ENCODE measurements at places on chromosomes 5 and 9.

- DNase-seq: peak; percentile 29
Measured at GRCh38 chr5:132411304-132412013, 41.9 kb downstream of the SLC22A5 start.

GRCh38 chr5:94793816-94794198 is 175.3 kb downstream of the SLF1 start:
- DNase-seq: no peak

- DNase-seq: no peak
Measured at GRCh38 chr5:22699319-22699718, 153.8 kb downstream of the CDH12 start.

DNA sequence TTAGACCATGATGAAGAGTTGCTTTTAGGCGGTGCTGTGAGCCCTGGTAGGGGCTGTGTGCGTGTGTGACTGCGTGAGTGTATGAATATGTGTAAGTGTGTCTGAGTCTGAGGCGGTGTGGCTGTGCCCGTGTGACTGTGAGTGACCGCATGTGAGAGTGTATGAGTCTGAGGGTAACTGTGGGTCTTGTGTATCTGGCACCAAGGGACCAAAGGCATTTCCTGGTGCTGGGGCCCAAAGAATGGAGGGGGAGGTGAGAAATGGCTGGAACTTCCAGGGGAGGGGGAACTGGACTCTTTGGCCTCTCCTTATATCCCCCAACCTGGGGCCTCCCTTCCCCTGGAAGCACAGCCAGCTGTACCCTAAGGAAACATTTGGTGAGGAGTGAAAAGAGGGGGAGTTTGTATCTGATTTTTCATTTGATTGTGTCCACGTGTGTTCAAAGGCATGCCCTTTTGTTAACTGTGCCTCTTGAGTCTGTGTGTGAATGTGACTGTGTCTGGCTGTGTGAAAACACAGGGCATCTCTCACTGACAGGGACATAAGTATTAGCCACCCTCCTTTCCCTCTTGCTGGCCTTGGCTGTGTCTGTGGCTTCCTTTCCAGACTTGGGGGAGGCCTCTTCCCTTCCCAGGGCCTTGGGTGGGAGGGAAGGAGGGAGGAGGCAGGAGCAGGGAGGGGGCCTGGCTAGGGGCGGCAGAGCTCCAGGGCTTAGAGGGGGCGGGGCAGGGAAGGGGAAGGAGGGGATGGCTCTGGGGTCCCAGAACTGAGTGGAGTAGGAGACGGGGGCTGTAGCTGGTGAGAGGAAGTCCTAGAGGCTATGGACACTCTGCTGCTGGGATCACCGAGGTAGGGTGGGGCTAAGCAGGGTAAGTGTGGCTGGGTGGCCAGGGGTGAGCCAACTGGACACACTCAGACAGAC is 1.4 kb downstream of the IL11RA start:
- DNase-seq: no peak

DNA sequence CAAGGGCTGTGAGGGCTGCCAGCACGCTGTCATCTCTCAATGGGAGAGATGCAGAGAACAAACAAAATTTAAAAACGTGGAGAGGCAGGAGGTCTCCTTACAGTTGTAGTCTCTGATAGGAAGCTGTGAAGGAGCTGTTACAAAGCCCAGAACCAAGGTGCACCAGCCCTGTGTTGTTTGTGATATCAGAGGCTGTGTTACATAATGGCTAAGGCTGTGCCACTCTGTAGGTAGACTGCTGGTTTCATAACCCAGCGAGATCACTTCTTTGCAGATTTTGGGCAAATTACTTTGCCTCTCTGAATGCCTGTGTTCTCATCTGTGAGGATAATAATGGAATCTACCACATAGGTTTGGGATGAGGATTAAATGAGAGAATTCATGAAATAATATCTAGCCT is 1480.7 kb upstream of the WWC1 start:
- DNase-seq: no peak

DNA sequence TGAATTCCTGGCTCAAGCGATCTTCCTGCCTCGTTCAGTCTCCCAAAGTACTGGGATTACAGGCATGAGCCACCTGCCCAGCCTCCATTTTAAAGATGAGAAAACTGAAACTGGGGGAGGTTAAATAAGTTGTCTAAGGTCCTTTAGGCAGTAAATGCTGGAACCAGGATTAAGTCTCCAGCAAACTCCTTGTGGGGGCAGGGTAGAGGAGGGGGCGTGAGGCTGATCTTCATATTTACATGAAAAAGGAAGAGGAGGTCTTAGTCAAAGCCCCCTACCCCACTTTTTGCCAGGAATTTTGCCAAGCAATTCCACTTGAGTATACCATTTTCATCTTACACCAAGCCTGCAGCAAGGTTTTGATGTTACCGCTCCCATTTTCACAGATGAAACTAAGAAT is 76.6 kb upstream of the NR4A3 start:
- DNase-seq: no peak

GRCh38 chr5:7805379-7805778 is 45.6 kb downstream of the CFAP90 start:
- DNase-seq: no peak

GRCh38 chr5:111960476-111961215 is 203.7 kb upstream of the NREP start:
- no peak for DNase-seq

DNA sequence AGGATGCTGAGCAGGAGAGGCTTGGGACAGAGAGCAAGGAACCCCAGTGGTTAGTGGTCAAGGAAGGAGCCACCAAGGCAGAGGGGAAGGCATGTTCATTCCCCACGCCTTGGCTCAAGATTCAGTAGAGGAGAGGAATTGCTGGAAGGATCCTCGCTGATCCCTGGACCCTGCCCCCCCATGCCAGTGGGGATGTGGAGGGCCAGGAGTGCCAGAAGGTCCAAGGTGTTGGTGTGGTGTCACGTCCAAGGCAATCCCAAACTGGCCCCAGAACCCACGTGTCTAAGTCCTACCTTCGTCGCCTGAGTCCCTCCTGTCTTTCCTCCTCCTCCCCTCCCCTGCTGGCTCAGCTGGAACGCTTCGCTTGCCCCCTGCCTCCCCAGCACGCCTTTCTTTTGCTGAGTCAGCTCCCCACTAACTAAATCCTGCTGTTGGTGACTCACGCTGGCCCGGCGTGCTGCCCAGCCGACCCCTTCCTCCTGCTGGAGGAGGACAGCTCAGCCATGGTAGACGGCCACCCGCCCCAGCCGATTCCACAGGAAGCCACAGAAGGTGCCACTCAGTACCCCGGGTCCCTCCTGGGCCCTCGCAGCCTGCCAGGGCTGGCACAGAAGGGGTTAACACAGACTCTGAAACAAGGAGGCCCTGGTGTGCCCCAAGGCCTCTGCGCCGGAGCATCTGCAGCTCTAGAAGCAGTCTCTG is 37.6 kb upstream of the ORM1 start:
- no peak for DNase-seq

GRCh38 chr9:36191290-36191645 is 547 bp downstream of the CLTA start:
- peak; percentile 65 for DNase-seq

DNA sequence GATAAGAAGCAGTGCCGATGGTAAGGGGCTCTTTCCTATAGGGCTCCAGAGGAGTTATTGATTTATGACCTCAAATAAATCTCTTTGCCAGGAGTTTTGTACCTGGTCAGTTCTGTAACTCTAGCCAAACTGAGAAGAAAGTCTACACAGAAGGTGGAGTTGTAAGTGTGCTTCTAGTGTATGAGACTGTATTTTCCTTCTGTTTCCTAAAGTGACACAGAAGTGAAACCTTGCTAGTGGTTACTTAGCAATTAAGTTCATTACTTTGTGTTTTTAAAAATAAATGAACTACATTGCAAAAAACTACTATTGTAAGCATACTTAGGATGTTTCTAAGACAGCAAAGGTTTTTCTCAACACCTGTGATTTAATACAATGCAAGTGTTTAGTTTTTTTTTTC is 48.7 kb upstream of the ACTBL2 start:
- DNase-seq: no peak

- no peak for DNase-seq
Measured at GRCh38 chr9:86892576-86892975, 54.7 kb downstream of the GAS1 start.

DNA sequence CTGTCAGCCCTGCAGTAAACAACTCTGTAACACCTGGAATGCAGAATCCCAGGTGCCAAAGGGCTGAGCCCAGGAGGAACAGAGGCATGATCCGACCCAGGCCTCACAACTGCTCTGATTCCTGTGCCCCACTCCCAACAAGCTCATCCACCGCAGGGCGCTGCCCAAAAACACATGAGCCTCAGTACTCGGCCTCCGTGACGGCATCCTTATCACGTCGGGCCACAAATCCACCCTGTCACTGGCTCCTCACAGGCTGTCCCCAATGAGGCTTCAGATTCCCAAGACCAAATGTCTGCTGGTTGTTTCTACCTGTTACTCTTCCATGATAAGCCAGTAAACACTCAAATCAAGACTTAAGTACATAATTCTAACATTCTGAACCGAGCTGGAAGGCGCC is 15.2 kb downstream of the QSOX2 start:
- no peak for DNase-seq

- peak; percentile 25 for DNase-seq
Measured at GRCh38 chr9:129990269-129991010, 52.5 kb downstream of the FNBP1 start.

GRCh38 chr5:172049226-172049796 is 42.9 kb upstream of the FBXW11 start:
- no peak for DNase-seq

DNA sequence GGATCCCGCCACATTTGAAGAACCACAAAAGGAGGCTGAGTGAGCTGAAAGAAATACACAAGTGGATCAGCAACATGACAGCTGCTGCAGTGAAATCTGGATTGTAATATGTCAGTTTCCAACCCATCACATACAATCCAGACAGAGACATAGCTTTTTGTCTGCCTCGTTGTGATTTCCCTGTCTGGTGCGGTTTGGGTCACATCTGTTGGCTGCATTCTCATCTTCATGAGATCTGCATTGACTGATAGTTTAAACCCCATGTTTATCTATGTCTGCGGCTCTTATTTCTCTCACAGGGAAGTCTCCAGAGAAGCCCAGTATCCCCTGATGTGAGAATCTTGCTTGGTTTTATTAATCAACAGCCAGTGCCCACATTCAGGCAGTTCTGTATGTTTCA is 403.1 kb upstream of the ZNF608 start:
- DNase-seq: no peak

GRCh38 chr9:94743035-94743954 is 16.8 kb downstream of the AOPEP start:
- no peak for DNase-seq

DNA sequence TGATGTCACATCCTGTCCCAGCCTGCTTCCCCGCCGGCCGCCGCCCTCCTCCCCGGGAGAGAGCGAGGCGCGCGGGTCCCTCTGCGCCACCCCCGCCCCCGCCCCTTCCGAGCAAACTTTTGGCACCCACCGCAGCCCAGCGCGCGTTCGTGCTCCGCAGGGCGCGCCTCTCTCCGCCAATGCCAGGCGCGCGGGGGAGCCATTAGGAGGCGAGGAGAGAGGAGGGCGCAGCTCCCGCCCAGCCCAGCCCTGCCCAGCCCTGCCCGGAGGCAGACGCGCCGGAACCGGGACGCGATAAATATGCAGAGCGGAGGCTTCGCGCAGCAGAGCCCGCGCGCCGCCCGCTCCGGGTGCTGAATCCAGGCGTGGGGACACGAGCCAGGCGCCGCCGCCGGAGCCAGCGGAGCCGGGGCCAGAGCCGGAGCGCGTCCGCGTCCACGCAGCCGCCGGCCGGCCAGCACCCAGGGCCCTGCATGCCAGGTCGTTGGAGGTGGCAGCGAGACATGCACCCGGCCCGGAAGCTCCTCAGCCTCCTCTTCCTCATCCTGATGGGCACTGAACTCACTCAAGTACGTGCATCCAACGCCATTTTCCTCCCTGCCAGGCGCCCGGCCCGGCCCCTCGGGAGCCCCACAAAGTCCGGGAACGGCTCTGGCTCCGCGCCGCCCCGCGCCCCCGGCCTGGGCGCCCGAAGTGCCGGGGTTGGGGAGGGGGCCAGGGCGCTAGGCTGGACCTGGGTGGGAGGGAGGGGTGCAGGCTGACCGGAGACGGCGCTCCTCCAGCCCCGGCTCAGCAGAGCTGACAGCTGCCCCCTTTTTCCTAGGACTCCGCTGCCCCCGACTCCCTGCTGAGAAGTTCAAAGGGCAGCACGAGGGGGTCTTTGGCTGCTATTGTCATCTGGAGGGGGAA is 12.0 kb upstream of the OLFM1 start:
- no peak for DNase-seq

GRCh38 chr5:82349652-82350051 is 71.5 kb upstream of the RPS23 start:
- peak; percentile 44 for DNase-seq

- DNase-seq: no peak
Measured at GRCh38 chr5:133531594-133531993, 80.7 kb downstream of the FSTL4 start.

GRCh38 chr9:27534131-27534530 is 4.5 kb upstream of the MOB3B start:
- no peak for DNase-seq

- no peak for DNase-seq
Measured at GRCh38 chr5:32541241-32541640, 44.1 kb upstream of the SUB1 start.

- no peak for DNase-seq
Measured at GRCh38 chr5:170010595-170010994, 30.3 kb upstream of the INSYN2B start.

DNA sequence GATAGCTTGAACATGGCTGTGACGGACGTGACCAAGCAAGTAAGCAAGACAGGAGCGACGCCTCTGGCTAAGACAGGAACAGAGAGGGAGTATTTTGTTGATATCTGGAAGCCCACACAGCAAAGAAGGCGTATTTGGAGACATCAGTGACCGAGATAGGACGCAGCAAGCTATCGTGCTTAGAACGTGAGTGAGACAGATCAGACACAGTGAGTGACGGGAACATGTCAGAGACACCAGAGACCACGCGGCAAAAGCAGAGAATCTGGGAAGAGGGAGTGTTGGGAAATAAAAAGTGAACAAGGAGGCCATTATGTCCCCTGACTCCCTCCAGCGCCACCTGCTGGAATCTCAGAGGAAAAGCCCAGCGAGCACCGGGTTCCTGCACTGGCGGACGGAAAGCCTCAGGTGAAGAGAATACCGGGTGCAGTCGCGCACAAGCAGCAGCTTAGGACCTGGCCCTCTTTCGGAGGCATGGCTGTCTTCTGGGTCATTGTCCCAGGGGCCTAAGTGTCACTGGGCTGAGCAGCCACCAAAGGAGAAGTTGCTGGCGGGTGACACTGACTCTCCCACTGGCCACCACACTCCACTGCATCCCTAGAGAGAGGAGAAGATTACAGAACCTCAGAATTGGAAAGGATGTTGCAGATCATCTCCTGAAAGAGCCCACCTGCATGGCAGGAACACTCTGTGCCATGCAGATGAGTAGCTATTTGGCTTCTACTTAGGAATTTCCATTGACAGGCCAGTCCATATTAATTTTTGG is 99.1 kb downstream of the FBXO38 start:
- peak; percentile 38 for DNase-seq

DNA sequence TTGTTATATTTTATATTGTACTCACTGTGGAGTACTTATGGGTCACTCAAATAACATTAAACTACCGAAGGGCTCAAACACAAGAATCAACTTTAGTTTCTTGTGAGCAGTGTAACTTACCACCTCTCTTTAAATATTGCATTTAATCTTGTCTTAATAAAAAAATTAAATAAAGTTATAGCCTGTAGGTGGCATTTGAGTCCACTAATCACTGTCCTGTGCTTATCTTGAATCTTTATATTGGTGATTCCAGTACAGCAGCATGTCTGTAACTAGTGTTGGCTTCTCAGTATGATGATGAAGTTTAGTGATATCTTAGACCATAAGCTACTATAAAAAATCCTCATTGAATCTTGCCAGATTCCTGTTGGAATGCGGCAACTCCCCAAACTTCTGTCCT is 313.8 kb downstream of the FAM170A start:
- no peak for DNase-seq

GRCh38 chr9:133991214-133991921 is 756 bp downstream of the VAV2 start:
- DNase-seq: no peak

GRCh38 chr9:27712806-27713205 is 139.5 kb upstream of the C9orf72 start:
- no peak for DNase-seq
